ENCODE measurements at places on chromosomes 1 and 21.

- DNase-seq, result no peak
Observed at GRCh38 chr1:157028674-157029073, 16.9 kb downstream of the ARHGEF11 start.

DNA sequence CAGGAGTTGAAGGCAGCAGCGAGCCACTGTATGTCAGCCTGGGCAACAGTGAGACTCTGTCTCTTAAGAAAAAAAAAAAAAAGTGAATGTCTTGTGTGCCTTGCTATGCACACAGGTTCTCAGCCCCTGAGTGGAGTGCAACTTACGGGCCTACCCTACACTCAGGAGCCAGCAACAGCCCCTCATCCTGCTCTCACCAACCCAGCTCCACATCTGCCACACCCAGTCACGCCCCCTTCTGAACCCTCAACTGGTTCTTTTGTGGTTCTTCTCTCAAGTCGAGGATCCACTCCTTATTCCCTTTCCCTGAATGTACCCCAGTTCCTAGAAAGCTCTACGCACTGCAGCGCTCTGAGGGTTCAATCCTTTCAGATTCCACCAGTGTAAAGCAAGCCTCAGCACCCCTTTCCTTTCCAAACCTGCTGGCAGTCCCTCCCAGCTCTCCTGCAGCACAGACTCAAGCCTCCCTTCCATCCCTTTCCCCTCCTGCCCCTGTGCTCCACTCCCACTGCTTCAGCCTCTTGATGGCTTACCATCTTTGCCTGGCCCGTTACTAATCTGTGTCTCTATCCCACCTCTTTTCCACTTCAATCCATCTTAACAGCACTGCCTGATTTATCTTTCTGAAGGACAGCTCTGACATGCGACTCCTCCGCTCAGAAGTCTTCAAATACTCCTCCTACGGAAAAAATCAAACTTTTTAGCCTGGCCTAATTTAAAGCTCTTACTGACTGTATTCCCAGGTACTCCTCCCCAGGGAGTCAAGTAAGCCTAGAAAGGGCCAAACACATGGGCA, 38.1 kb downstream of the GNB1 start:
- DNase-seq, result no peak

- DNase-seq, result no peak
Observed at GRCh38 chr21:39141502-39141901, 41.7 kb downstream of the PSMG1 start.

DNA sequence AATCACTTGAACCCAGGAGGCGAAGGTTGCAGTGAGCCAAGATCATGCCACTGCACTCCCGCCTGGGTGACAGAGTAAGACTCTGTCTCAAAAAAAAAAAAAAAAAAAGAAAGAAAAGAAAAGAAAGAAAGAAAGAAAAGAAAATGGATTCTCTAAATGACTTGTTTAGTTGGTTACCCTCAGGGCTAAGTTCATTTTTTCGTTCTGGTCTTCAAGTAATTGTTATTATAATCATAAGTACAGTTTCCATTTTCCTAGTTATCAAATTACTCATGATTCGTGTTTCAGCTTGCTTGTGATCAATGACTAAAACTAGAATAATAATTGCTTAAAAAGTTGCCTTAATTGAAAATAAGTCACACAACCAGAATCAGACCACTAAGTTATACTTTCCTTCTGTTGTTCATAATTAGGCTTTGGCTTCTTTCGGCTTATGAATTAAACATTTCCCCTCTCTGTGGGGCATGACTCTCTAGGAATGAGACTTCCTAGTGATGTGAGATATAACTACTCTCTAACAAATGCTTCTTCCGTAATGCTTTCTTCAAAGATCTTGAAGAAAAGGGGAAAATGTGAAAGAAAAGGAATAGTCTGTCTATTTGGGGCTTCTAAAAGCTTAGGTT, 9.6 kb upstream of the RLF start:
- no peak for DNase-seq

DNA sequence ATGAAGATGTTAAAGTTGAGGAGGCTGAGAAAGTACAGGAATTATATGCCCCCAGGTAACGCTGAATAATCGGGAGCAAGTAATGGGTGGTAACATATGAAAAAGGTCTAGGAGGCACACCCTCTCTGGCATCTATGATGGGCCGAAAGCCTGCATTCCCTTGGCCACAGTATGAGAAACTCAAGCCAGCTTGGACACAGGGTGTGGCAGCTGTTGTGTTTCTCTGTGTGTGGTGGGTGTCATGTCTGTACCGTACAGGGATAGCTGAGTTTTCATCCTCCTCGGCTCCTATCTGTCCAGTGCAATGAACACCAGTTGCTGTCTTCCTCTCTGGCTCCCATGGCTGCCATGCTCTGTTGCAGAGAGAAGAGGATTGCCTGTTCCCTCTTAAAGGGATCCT, 32.9 kb downstream of the NBPF3 start:
- DNase-seq, result no peak
